ENCODE measurements at places on chromosomes 7 and 10. TPM values are rescaled to one million over a fixed set of nuclear protein-coding genes. Genes with fewer than 3 reads are reported as not detected.

DNA sequence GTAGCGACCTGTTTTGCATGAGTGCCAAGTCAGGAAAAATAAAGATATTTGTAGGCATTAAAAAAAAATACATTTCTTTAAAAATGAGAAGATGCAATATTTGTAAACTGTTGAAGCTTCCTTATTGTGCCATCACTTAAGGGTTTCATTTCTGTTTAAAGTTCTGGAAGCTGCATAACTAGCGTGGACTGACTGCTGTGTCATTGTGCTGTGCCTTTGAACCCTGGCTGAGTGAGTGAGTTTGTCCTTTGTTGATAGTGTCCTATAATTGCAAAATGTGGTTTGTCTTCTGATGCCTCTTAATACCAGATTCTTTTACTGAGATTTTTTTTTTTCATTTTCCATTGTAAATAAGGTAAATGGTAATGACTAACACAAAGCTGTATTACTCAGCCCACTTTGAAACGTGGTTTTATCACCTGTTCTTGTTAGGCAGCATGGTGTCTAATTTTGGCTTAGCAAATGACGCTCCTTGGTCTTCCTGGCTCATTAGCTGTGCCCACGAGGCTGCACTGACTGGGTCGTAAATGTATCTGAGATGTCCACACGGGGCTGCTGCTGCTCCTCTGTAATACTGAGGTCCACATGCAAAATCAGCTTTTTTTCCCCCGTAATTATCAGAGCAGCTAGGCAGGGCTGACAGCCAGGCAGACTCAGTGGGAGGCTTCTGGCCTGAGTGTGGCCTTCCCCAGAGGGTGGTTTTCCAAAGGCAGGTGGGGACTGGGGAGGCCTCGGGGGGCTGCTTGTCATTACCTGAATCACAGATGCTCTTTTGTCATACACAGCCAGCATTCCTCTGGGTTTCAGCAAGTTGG, 14.8 kb downstream of the ZSCAN25 start:
- ATAC-seq = peak; percentile 89

CFAP43 gene
- not detected for total RNA-seq

GRCh38 chr10:48981310-48981907, 41.8 kb upstream of the LRRC18 start:
- ATAC-seq = peak; percentile 71

LIPJ gene
- total RNA-seq = 0.12 TPM

- ATAC-seq = peak; percentile 15
Observed at GRCh38 chr10:102815790-102816549, 21.2 kb downstream of the CYP17A1 start.

GRCh38 chr7:49866076-49866735, 92.8 kb downstream of the VWC2 start:
- peak; percentile 89 for ATAC-seq

SLC26A3 gene
- 0.44 TPM for total RNA-seq

DOCK1 gene
- total RNA-seq = 37.6 TPM

DNA sequence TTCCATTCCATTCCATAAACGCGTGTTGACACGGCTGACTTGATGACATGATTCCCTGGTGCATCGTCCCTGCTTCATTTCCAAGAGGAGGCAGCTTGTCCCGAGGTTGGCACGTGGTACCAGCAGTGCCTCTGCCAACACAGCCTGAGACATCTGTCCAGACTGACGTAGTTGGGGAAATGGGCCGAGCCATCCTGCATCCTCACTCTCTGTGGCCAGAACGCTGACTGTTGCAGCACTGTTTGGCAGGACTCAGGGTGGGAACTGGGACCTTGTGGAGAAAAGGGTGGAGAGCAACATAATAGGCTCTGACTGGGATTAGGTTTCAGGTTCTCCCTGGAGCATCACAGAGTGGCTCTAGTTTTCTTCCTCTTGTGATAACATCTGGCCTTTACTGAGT, 118.6 kb upstream of the BTBD16 start:
- ATAC-seq = peak; percentile 14

DNA sequence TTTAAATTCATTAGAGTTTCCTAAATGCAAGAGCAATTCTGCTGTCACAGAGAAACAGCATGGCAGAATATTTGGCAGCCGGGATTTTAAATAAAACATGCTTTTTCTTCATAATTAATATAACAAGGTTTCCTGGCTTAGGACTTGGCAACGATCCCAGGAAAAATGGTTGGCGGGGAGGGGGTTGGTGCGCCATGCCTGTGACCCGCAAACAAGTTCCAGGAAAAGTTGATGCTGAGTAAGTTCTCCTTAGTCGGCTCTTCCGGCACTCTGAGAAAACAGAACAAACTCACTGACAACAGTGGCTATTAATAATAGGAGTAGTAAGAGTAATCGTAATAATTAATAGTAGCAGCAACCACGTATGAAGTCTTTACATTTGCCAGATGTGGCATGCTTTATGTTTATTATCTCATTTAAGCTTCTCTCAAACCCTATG, 4.6 kb downstream of the HABP2 start:
- ATAC-seq = no peak

TMEM184A gene
- total RNA-seq = 86.6 TPM

DNA sequence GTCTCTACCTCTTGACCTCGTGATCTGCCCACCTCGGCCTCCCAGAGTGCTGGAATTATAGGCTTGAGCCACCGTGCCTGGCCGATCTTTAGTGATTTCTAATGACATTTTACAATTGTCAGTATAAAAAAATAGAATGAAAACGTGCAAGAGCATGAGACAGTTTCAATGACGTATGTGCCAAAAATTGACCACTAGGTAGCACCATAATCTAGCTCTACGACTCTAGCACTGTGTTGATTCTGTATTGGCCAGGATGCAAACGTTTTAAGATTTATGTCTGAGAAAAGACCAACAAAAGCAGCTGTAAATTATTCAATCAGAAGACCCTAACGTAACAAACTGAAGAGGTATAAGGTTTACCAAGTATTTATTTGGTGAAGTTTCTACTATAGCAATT, 25.4 kb upstream of the EXOC6 start:
- no peak for ATAC-seq

- no peak for ATAC-seq
Observed at GRCh38 chr7:109256762-109257560, 687.3 kb downstream of the DNAJB9 start.

- ATAC-seq = no peak
Observed at GRCh38 chr10:97355571-97355975, 21.0 kb upstream of the FRAT2 start.

DNA sequence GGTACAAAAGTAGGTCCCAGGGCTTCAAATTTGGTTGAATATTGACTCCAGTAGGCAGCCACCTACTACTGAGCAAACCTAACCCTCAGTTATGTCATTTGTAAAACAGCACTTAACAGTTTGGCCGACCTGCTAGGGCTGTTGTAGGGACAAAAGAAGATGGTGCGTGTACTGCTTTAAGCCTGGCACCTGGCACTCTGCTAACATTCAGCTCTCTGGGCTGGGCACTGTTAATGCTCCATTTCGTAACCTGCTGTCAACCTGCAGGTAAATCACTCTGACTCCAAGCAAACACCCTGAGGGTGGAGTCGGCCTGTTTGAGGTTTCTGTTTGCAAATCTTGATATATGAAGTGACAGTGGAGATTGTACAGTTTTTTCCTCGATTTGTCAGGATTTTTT, 7.2 kb downstream of the ZKSCAN1 start:
- ATAC-seq = peak; percentile 96

DNA sequence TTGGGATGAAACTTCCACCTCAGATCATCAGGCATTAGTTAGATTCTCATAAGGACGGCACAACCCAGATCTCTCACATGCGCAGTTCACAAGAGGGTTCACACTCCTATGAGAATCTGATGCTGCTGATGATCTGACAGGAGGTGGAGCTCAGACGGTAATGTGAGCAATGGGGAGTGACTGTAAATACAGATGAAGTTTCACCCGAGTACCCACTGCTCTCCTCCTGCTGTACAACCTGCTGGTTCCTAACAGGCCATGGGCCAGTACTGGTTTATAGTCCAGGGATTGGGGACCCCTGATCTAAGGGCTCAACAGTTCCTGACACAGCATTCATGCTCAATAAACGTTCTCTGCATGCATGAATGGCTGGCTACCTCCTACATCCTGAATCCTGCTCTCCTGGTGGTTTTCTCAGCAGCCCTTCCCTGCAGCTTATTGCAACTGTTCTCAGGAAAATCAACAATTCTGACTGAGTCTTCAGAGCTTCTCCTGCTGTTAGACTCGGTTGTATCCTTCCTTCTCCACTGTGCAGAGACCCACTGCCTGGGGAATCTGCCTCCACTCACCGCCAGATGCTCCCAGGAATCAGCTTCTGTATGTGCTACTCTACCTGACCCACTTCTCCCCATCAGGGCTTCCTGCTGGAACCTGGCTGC, 17.4 kb downstream of the PDE6C start:
- ATAC-seq = no peak

- no peak for ATAC-seq
Observed at GRCh38 chr10:86545101-86545500, 23.5 kb upstream of the WAPL start.

- peak; percentile 89 for ATAC-seq
Observed at GRCh38 chr10:46523119-46523961, 33.1 kb downstream of the GPRIN2 start.

GRCh38 chr7:128022631-128023532, 8.4 kb downstream of the LRRC4 start:
- peak; percentile 42 for ATAC-seq
